Adrenal gland (tissue), 19 donors: ENCODE measurements at places on chromosomes 2 and 18.

DNA sequence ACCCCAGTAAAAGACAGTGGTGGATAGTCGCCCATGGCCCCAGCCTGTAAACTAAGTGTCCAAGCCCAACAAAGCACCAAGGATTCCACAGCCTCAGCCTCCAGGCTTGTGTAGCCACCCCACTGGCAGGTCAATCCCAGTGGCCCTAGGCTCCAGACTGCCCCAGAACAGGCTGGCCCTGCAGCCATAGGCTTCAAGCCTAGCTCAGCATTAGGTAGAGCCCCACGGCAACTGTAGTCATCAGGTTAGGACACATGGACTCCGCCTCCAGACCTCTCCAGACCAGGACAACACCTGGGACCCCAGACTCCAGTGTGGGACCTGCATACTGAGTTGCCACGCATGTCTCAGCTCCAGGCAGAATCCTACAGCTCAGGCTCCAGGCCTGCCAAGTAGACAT lies 1590.6 kb upstream of the DDX18 start:
- no peak for DNase-seq

GRCh38 chr2:174901075-174901474 lies 104.1 kb downstream of the CHN1 start:
- peak; percentile 11 for DNase-seq

DNA sequence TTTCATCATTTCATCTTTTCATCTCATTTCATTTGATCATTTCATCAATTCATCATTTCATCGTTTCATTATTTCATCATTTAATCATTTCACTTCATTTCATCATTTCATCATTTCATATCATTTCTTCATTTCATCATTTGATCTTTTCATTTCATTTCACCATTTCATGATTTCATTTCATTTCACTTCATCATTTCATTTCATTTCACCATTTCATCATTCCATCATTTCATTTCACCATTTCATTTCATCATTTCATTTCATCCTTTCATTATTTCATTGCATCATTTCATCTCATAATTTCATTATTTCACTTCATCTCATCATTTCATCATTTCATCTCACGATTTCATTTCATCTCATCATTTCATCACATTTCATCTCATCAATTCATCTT lies 127.8 kb downstream of the ANKRD30BL start:
- no peak for DNase-seq

DNA sequence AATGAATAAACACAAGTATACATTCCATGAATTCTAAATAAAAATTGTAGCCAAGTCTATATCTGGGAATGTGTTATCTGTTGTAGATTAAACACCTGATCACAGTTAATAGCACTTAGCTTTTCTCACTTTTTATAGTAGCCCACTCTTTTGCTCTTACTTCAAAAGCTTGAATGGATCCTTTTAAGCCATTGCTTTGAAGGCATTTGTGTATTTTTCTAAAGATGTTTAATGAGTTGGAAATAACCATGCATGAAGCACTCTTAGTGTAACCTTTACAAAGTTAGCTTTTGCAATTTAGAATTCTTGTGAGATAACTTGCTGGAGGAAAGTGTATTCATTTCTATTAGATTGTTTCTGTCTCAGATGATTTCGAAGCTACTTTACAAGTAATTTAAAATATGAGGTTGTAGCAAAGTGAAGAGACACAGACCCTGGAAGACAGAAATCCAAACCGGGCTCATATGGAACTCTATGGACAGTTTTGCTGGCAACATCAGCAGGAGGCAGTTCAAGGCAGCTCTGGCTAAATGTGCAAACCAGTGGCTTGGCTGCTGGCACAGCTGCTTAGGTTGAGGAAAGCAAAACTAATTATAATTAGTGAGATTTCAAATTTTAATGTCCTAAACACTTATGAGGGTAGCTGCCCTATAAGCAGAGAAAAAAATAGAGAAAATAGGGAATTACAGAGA lies 469.8 kb upstream of the ZEB2 start:
- DNase-seq, result no peak

DNA sequence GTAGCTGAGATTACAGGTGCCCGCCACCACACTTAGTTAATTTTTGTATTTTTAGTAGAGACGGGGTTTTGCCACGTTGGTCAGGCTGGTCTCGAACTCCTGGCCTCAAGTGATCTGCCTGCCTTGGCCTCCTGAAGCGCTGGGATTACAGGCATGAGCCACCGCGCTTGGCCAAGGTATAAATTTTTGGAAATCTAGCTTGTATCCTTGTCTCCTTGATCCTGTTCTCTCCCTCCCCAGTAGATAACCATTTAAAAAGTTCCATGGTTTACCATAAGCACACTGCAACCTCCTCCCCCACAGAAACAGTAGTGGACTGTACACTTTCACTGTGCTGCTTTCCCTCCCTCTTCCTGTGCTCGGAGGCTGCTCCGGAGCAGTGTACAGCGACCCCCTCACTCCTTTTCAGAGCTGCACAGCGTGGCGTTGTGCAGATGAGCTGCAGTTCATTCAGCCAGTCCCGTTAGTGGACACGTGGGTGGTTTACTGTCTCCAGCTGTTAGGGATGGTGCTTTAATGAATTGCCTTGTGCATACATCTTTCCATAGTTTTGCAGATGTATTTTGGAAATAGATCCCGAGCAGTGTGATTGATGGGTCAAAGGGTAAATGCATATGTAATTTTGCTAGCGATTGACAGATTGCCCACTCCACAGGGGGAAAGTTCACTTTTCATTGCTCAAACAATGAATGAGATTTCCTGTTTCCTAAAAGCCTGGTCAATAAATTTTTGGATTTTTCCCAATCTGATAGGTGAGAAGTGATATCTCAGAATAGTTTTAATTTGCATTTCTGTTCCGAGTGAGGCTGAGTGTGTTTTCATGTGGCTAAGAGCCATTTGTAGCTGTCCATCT lies 14.8 kb downstream of the ASB1 start:
- DNase-seq, result no peak

- DNase-seq, result no peak
Observed at GRCh38 chr2:189375842-189376241, 65.4 kb upstream of the WDR75 start.

DNA sequence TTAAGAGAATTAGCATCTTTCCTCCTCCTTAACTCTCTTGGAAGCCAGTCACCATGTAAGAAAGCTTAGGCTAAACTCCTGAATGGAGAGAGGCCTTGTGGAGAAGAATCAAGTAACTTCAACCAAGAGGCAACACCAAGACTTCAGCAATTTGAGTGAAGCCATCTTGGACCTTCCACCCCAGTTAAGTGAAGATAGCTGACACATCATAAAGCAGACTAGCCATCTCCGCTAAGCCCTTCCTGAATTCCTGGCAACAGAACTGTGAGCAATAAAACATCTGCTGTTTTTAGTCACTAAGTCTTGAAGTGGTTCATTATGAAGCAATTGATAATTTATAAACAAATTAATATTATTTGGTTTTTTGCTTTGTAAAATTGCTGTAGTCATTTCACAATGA lies 1.5 kb upstream of the ZNF397 start:
- no peak for DNase-seq

GRCh38 chr2:122078451-122078850 lies 323.0 kb downstream of the TSN start:
- DNase-seq, result no peak

DNA sequence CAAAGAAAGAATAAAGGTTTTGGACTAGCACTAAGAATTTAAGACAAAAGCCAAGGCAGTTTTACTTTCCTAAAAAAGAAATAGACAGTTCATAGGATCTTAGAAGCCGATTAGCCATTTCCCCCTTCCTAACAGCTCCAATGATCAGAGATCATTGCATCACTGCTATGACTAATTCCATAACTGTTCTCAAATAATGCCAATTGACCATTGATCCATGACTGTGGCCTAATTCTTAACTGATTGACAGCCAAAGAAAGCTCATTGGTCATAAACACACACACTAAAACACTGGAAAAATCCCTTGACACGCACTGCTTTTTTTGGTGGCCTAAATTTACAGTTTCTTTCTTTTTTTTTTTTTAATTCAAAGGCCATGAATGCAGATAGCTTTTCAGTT lies 345.0 kb upstream of the ACVR2A start:
- DNase-seq, result no peak

DNA sequence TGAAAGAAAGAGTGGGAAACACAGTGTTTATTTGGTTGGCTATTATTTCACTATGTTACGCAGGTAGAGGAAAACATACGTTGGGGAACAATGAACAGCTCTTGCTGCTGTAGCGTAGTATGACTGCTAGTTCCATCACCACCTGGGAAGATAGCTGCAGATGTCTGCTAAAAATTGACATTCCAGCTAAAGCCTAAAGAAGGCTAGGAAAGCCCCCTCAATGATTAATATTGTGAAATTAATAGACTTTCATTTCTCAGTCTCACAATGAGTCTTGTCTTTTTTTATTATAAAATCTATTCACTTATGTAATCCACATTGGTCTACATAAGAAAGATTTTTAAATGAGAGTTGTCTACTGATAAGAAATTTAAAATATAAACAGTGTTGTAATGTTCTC lies 165.7 kb downstream of the CPS1 start:
- no peak for DNase-seq
